ENCODE measurements at places on chromosomes 3 and 15.

DNA sequence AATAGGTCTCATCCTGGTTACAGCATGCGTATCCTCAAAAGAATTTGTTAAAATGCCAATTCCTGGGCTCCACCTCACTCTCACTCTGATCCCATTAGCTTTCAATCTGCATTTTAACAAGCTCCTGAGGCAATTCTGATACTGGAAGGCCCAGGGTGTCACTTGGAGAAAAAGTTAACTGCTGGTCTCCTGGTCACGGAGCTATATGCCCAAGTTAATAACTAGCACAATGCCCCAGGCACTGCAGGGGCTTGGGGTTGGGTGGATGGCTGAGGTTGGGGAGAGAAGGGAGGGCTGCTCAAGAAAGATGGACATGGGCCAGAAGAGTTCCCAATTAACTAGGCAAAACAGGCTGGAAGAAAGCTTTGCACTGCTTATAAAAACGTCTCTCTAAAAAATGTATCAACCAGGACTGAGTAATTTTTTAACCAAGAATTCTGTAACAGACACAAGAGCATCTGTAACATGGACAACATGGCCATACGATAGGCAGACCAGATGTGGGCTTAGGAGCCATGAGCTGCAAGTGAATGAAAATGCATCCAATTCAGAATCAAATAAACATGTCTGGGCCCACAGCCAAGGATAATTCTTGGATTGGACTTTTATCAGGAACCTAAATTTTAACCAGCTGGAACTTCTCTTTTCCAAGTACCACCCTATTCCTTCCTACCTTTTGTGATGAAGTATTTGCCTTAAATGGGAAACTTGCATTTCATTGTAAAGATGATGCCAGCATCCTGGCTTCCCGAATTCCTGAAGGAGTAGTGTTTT, 4.2 kb downstream of the IL17RD start:
- DNase-seq: no peak

DNA sequence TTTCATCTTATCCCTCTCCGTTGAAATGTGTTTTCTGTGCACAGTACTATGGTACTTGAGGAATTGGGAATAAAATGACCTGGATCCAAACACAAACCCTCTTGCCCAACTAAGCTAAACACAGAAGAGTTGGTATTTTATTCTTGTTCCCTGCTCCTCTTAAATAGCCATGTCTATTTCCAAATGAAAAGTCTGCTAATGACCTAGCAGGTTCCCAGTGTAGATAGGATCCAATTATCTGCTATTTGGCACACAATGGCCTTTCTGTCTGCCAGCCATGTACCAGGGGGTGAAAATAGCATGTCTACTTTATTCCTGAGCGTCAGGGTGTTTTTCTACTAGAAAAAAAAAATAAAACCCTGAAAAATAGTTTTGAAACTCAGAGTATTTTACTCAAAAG, 657.0 kb upstream of the NAALADL2 start:
- no peak for DNase-seq

DNA sequence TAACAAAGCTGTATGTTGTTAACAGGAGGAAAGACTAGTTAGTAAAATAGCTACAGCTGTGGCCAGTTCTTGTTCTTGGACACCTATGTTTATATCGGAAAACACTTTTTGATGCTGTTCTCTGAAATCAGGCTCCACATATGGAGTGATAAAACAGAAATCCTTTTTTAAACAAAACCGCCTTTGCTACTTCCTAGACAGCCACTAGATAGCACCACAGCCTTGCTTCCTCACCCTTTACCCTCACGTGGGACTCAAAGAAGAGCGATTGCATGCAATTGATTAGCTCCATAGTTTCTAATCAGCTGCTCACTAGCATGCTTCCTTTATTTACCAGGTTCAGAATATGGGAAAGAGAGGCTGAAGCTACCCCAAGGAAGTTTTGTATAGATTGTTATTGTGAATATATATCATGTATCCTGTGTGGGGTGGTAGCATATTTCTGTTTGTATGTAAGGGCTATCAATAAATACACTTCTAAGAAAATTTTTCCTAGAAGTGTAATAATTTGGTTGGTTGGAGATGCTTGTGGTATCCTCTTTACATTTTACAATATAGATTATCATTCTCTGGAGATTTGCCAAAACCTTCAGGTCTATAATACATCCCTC, 4.3 kb upstream of the MTFMT start:
- no peak for DNase-seq

- DNase-seq: no peak
Measured at GRCh38 chr15:67998599-67999133, 55.4 kb upstream of the PIAS1 start.

- no peak for DNase-seq
Measured at GRCh38 chr3:47664519-47664918, 85.9 kb upstream of the CSPG5 start.

GRCh38 chr3:189790658-189791057, 159.5 kb downstream of the TP63 start:
- DNase-seq: no peak

- DNase-seq: no peak
Measured at GRCh38 chr3:178088963-178089362, 447.3 kb upstream of the KCNMB2 start.

GRCh38 chr3:128276577-128277183, 123.4 kb downstream of the EEFSEC start:
- DNase-seq: no peak

- no peak for DNase-seq
Measured at GRCh38 chr3:107410606-107411005, 33.4 kb downstream of the CCDC54 start.

DNA sequence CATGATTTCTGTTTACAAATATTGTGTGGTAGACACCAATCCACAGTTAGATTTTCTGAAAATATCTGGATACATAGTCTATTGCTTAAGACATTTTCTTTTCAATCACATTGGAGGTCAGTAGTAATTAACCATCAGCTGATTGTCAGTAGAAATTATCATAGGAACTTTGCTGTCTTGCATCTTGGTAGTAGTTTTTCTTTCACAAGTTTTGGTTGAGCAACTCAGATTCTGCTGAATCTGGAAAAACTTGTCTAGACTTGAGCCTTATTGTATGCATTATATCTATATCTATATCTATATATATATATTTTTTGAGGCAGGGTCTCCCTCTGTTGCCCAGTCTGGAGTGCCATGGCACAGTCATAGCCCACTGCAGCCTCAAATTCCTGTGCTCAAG, 4.0 kb downstream of the RAB11A start:
- no peak for DNase-seq

DNA sequence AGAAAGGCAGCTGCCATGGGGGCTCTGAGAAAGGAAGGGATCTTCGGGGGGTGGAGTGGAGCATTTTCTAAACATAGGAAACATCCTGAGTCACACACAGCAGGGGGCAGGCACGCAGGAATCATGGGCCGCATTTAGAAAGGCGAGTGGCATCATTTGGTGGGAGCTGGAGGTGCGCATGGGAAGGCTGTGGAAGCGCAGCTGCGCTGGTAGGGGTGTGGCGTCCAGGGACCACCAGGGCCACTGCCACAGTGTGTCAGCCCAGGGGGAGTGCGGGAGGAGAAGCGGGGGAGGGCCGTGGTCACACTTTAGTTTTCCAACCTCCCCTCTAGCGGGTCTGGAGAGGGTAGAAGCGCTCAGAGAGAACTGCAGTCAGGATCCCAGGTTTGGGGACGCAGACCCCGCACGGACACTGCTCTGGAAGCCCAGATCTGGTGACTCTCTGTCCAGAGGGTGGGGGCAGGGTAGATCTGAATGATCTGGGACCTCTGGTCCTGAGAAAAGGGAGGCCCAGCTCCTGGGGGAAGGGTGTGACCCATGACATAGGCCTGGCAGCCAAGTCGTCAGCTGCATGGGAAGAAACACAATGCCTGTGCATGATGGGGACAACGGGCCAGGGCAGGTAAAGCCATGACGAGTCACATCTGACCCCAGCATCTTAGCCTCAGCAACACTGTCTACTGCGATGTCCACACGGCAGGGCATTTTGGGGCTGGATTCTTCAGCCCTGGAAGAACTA, 88.0 kb upstream of the IQSEC1 start:
- no peak for DNase-seq

- peak; percentile 9 for DNase-seq
Measured at GRCh38 chr3:14633819-14634424, 17.6 kb upstream of the CCDC174 start.

DNA sequence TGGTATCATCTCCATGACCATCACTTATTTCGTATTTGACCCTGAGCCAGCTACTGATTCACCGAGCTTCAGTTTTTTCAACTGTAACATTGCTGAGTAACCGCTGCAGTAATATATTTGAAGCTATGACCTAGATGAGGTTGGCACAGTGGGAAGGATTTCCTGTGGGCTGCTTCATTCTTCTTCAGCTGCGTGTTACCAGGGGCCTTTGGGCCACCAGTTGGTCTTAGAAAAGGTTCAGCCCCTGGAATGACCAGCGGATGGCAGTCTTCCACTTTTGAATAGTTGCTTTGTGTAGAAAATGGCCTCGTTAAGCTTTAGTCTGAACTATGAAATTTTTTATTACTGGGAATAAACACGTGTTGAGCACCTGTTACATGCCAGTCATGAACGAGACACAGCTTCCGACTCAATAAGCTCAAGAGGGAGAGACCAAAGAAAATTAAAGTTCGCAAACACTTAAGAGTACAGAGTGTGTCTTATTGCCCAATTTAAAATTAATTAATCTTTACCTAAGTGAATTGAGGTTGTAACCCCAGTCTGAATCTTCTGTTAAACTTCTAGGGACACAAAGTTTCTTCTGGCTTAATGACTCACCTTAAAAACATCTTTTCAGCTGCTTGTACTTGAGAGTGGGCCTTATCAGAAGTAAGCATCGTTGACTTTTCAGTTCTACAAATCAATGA, 57.6 kb upstream of the NR2E3 start:
- DNase-seq: no peak

DNA sequence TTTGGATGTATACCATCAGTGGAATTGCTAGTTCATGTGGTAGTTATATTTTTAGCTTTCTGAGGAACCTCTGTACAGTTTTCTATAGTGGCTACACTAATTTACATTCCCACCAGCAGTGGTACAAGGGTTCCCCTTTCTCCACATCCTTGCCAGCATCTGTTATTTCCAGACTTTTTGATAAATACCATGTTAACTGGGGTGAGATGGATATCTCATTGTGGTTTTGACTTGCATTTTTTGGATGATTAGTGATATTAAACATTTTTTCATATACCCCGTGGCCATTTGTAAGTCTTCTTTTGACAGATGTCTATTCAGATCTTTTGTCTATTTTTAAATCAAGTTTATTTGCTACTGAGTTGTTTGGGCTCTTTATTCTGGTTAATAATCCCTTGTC, 455.6 kb upstream of the RARB start:
- no peak for DNase-seq

DNA sequence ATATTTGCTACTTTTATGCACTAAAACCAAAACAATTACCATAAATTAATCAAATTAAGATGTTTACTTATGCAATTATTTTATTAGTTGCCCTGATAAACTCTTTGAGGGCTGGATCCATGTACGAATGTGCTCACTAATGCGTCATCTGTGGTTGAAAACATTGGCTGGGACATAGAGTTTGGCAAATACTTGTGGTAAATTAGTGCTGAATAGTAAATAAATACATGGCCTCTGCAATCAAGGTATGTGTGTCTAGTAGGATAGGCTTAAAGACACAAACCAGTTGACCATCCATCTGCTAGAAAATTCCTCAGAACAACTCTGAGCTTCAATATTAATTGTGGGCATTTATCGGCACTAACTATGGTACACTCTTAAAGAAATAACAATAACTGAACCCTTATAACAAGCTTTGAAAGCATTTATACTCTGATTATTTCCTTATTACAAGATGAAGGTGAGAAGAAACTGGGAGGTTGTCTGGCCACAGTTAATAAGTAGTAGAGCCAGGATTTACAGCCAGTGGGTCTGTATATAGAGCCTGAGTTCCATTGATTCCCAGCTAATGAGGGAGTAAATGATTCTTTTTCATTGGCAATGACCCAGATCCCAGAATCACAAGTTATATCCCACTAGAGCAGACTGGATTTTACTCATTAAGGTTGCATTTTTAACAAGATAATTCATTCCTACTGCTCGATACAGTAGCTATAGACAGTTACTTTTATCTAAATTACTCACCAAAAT, 169.5 kb upstream of the CNTN6 start:
- DNase-seq: no peak

GRCh38 chr15:76011627-76012551, at the start of gene NRG4:
TSS of gene NRG4 (minus strand) at chr15:76012424. CDS start at chr15:76011230, 1,194 bp downstream.
- no peak for DNase-seq

DNA sequence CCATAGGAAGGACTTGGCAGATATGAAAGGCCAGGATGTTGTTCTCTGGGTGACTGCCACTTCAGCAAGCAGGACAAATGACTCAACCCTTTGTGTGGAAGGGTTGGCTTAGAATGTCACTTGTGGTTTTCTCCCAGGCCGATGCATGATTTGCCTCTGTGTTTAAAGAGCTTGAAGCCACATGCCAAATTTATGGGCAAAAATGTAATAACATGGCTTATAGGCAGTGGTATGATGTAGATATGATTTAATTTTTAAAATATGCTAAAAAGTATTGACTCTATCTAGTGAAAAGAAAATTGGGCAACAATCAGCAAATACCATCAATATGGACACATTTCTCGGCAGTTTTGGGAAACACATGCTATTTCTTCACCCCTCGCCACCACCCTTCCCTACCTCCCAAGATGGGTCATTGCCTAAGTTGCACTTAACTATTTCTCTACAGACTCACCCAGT, 114.6 kb downstream of the CYP19A1 start:
- DNase-seq: no peak

- DNase-seq: no peak
Measured at GRCh38 chr3:134449951-134450350, 35.8 kb downstream of the ANAPC13 start.

DNA sequence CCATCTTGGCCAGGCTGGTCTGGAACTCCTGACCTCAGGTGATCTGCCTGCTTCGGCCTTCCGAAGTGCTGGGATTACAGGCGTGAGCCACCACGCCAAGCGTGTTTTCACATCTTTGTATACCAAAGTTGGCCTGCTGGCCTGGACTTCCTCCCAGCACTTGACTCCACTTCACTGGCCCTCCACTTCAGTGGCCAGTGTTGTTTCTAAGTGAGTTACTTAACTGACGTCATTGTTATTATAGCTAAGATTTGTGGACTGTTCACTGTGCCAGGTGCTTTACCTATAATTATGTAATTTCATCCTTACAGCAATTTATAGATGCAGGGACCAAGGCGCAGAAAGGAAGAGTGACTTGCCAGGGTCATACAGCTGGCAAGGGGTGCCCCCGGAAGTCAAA, 52.0 kb downstream of the HRH1 start:
- DNase-seq: no peak

- no peak for DNase-seq
Measured at GRCh38 chr3:142963516-142964448, at the start of gene PAQR9. TSS of gene PAQR9 (minus strand) at chr3:142963674. CDS start at chr3:142963336, 338 bp downstream.

- no peak for DNase-seq
Measured at GRCh38 chr15:45892182-45892581, 257.4 kb downstream of the SQOR start.

DNA sequence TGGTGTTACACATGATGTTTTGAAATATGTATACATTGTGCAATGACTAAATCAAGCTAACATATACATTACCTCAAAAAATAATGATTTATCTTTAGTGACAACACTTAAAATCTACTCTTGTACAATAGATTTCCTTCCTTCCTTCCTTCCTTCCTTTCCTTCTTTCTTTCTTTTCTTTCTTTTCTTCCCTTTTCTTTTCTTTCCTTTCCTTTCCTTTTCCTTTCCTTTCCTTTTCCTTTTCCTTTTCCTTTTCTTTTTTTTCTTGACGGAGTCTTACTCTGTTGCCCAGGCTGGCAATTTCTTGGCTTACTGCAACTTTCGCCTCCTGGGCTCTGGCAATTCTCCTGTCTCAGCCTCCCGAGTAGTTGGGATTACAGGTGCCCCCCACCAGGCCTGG, 170.5 kb downstream of the NLGN1 start:
- no peak for DNase-seq

GRCh38 chr3:10228248-10228950, 19.9 kb upstream of the TATDN2 start:
- DNase-seq: no peak

Measured in stimulated activated CD8-positive, alpha-beta memory T cell treated with anti-CD3 and anti-CD28 coated beads, Interleukin-2, amount 100 ng/mL, for 1 hour (primary cell).